SK-N-SH treated with all-trans-retinoic acid at 6 μM for 48 hours (cell line): ENCODE measurements at places on chromosomes 2 and 18.

DNA sequence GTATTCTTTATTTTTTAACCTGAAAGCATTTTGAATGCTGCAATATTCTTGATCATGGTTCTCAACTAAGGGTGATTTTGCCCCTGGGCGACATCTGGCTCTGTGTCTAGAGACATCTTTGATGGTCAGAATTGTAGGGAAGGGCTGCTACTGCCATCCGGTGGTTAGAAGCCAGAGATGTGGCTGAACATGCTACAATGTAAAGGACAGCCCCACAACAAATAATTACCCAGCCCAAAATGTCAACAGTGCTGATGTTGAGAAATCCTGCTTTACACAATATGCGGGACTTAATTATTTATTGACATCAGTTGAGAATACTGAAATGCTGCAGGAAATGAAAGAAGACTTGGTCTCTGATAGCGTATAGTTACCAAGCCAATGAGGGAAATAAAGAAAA is 37.5 kb upstream of the SERPINB2 start:
- peak; percentile 79 for ATAC-seq

GRCh38 chr18:11108947-11109346 is 40.4 kb downstream of the PIEZO2 start:
- no peak for ATAC-seq

- peak; percentile 77 for ATAC-seq
Observed at GRCh38 chr2:120779781-120780283, 44.2 kb downstream of the GLI2 start.

DNA sequence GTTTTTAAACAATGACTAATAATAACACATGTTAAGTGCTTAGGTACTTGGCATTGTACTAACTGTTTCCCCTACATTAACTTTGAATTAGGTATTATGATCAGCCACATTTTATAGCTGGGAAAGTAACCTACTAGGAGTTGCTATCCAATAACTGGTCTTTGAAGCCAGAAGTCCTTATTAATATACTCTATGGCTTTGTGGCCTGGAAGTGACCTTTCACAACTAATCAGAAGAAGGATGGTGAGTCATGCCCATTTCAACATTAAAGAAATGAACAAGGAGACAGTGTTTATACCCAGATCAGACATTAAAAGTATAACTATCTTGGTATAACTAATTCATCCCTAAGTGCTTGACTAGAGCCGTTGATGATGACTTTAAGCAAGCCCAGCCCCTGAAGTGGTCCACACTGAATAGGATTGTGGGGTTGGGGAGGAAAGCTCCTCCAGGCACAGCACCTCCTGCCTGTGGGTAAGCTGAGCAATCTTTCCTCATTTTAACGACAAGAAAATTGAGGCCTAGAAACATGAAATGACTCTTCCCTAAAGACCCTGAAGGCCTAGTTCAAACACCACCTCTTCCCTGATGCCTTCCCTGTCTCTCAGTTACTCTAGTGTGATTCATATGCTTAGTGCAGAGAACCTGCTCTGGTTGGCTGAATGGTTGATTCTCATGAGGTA is 71.6 kb upstream of the RFX8 start:
- peak; percentile 37; the same call in 2 of the 3 replicates for ATAC-seq

DNA sequence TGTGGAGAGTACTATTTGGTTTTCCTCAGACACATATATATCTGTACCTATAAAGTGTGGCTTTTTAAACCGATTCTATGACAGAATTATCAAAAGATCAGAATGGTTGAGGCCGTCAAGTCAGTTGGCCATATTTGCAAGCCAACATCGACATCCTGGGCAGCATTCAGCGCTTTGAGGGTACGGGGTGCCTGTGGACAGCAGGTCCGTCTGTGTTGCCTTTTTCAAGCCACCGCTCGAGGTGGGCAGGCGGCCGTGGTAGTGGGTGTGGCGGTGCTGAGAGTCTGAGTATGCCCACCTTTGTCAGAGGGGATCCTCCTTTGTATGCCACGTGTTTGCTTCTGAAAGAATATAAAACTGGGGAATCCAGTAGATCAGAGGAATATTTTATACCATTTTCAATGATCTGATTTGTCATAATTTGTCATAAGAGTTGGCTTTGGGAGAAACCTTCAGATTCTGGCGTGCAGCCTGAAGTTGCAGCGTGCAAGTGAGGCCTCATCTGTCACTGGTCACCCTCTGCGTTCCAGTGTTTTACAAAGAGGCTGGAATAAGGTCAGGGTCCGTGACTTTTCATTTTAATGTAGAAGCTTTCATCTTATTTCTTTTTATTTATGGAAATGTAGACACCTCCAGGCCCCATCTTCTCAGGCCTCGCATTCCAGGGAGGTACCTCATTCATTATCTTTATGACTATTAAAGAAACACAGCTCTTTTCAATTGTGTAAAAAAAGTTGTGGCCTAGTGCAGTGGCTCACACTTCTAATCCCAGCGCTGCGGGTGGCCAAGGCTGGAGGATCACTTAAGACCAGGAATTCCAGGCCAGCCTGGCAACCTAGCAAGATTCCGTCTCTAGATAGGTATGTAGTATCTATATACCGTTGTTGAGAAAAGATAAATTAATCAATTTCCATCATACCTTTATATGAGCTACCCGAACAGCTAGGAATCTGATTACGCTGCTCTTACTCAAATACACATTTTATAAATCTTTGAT is 37.8 kb upstream of the RBM44 start:
- no peak for ATAC-seq

- ATAC-seq: peak; percentile 42
Observed at GRCh38 chr2:86790676-86791572, at the start of gene CD8A. TSS of gene CD8A (minus strand) at chr2:86790913. CDS start at chr2:86790825, 88 bp downstream.

GRCh38 chr2:236136538-236136937 is 31.6 kb downstream of the GBX2 start:
- ATAC-seq: no peak

DNA sequence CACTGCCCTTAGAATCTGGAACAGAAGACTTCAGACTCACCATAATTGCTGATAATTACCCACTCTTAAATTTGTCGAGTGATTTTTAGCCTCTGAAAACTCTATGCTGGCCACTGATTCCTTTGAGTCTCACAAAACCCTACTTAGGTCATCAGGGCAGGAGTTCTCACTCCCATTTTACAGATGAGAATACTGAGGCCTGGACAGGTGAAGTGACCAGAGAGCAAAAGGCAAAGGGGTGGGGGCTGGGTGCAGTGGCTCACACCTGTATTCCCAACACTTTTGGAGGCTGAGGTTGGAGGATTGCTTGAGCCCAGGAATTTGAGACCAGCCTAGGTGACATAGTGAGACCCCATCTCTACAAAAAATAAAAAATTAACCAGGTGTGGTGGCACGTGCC is 34.8 kb upstream of the SLC35F6 start:
- no peak for ATAC-seq

GRCh38 chr2:191247381-191248057 is 2.3 kb downstream of the MYO1B start:
- ATAC-seq: peak; percentile 67

DNA sequence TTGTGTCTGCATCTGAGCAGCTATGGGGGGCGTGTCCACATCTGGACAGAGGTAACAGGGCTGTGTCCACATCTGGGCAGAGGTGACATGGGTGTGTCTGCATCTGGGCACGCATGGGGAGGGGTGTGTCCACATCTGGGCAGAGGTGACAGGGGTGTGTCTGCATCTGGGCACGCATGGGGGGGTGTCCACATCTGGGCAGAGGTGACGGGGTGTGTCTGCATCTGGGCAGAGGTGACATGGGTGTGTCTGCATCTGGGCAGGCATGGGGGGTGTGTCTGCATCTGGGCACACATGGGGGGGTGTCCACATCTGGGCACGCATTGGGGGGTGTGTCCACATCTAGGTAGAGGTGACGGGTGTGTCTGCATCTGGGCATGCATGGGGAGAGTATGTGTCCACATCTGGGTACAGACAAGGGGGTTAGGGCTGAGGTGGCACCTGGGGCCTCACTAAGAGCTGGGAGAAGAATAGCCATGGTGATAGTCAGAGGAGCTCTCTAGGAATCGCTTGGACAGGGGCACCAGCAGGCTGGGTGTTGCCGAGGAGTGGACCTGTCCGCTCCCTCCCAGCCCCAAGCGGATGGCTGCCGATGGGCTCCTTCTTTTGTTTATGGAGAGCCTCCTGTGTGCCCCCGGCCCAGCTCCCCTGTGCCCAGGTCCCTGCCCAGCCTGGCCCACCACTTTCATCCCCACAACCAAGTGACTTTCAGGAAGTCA is 177.8 kb downstream of the EIPR1 start:
- no peak for ATAC-seq

GRCh38 chr2:45823723-45824206 is 172.3 kb downstream of the PRKCE start:
- peak; percentile 90 for ATAC-seq

GRCh38 chr2:236550290-236550689 is 19.3 kb upstream of the ACKR3 start:
- no peak for ATAC-seq

DNA sequence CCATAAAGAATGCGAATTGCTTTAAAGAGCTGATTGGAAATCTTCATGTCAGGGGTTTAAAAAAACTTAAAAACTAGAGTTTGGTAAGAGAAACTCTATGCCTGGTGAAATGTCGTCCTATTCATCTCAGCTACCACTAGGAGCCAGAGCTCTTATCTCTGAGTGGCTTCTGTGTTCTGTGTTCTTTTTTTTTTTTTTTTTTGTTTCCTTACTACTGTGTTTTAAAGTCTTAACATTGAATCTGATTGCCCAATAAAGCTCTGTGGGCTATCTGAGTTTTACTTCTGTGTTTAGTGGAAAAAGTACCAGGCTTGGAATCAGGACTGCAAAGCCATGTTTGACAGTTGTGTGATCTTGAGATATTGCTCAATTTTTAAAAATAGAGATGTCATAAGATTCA is 494.8 kb downstream of the RIT2 start:
- ATAC-seq: no peak

DNA sequence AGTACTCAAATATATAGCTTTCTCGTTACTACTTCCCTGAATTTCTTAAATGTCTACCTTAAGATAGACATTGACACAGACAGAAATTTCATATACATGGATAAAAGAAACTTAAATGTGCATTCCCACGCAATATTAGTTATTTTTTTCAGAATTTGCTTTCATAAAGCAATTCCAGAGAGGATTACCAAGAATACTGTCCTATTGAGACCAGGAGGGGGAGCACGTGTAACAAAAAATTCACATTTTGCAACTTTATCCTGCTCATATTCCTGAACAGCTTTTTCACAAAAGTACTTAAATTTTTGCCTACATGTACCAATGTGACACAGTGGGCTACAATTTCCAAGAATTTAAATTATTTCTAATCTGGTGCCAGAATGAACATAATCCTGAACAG is 30.7 kb upstream of the ERCC3 start:
- peak; percentile 89 for ATAC-seq

GRCh38 chr2:109242654-109243331 is 113.8 kb downstream of the SH3RF3 start:
- peak; percentile 78 for ATAC-seq

GRCh38 chr2:97699765-97700444 is 13.5 kb upstream of the ZAP70 start:
- ATAC-seq: peak; percentile 93

DNA sequence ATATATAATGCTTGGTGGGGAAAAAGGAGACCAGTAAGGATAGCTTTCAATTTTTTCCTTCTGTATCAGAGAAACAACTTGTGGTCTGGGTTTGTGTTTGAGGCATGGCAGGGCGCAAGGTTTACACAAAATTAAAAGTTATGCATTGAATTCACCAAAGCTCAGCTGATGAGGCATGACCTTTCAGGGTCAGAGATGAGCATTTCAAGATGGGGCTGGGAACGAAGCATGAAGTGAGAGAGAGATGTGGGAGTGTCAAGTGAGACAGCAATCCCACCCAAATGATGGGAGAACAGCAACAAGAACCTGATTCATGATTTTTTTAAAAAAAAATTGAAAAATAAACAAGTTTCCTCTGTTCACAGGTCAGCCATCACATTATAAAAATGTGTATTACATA is 4.9 kb downstream of the GPR55 start:
- ATAC-seq: no peak

- ATAC-seq: no peak
Observed at GRCh38 chr18:31647127-31647753, 37.1 kb downstream of the B4GALT6 start.

DNA sequence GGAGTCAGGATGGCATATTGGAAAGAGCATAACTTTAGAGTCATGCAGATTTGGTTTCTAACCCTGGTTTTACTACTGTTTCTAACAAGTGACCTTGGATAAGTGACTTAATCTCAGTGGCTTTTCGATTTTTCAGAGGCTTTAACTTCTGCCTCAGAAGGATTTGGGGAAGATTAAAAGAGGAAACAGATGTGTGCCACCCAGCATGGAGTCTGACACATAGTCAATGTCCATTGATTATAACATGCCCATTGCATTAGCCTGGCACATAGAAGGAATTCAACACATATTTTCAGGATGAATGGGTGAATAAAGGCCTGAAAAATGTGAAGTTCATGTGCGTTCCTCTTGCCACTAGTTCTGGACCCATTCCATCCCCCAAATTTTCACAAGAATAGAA is 438.2 kb downstream of the EPHA4 start:
- no peak for ATAC-seq

DNA sequence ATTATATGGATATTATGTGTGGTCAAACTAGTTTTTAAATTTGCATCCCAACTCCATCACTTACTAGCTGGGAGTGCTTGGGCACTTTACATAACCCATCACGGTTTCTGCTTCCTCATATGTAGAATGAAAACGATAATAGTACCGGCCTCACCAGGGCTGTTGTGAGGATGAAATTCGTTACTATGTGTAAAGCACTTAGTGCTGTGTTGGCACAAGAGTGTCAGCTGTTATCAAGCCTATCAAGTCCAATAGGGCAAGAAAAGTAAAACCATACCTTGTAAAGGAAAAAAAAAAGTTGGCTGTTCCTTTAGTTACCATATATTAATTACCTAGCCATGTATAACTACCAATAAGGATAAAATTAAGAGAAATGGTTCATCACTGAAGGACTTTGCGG is 65.4 kb downstream of the TET3 start:
- ATAC-seq: no peak

DNA sequence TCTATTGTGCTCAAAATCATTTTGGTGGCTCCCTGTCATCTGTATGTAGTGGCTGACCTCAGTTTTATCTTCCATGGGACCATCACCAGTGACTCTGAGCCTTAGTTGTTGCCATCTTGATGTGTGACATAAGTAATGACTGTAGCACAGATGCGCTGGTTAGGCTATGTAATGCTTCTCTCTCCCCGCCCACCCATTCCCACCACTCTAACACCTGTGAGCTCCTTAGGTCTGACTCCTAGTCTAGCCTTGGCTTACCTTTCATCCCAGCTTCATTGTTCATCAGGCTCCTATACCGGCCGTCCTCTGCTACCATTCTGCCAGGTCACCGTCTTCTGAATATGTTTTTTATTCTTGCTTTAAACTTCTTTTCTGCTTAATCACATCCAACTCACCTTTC is 17.2 kb downstream of the MYO1B start:
- ATAC-seq: peak; percentile 24; the same call in 2 of the 3 replicates

GRCh38 chr2:36351736-36352349 is 3.7 kb upstream of the CRIM1 start:
- peak; percentile 5; the same call in 1 of the 3 replicates for ATAC-seq

GRCh38 chr2:135974036-135974435 is 11.4 kb downstream of the DARS1 start:
- no peak for ATAC-seq

- no peak for ATAC-seq
Observed at GRCh38 chr2:239557516-239557915, 156.7 kb upstream of the HDAC4 start.
